ENCODE measurements at places on chromosomes 2 and 18. TPM values are rescaled to one million over a fixed set of nuclear protein-coding genes. Genes with fewer than 3 reads are reported as not detected.

The CHST9 gene
- total RNA-seq = 6.2 TPM

DNA sequence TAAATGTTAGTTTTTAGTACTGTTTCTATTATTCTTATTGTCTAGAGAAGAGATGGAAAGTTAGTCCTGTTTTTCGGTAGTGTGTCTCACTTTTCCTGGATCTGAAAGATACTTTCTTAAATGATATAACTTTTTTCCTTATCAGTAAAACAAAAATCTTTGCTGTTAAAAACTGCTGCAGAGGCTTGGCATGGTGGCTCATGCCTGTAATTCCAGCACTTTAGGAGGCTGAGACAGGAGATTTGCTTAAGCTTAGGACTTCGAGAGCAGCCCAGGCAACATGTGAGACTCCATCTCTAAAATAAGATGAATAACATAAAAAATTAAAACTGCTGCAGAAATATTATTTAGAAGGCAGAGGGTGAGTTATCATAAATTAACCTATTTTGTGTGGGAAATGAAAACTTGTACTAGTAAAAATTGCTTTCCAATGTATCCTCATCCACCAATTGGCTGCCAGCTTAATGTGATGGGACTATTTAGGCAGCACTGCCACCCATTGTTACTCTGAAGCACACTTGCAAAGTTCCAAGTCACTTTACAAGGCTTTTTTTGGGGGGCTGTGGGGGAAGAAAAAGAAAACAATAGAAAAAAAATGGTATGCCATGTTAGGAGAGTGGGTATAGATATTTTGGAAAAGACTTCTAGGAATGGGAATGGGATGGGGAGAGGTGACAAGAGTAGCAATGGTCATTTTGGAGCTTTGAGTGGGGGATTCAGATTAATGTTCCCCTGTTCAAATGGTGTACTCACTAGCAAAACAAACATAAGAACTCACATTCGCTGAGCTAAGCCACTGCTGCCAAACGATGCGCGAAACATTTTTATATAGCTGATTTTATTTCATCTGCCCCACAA, 62.7 kb downstream of the MEIS1 start:
- no peak for DNase-seq

GRCh38 chr18:45061359-45061758, 380.7 kb downstream of the SETBP1 start:
- no peak for DNase-seq

GRCh38 chr2:16643099-16643498, 22.5 kb downstream of the CYRIA start:
- no peak for DNase-seq

The PRKAG3 gene
- total RNA-seq = 19.7 TPM

The ARHGEF33 gene
- 4.0 TPM for total RNA-seq

- DNase-seq = no peak
These were observed 114.8 kb downstream of the SCG2 start for GRCh38 chr2:223487214-223487846.

DNA sequence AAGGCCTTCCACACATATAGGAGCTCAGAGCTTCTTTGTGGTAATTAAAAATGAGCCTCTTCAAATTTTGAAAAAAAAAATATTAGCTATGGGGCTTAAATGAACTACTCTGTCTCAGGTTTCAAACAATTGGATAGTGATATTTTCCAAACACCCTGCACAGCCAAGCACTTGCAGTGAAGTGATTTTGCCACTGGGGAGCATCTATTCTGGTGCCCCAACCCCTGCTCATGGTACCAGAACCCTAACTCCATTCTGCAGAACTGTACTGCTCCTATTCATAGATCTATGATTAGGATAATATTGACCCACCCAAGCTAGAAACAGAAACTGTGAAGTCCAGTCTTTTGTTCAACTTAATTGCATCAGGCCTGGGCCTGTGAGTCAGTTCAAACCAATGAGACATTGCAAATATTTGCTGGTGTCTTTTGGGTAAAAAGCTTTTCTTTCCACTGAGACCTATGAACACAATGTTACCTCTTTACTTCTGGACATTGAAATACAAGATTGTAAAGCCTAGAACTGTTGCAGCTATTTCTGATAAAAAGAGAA, 324.0 kb downstream of the GALNT13 start:
- DNase-seq = no peak

The ANKRD30B gene
- not detected for total RNA-seq

The ADCYAP1 gene
- 3.7 TPM for total RNA-seq

DNA sequence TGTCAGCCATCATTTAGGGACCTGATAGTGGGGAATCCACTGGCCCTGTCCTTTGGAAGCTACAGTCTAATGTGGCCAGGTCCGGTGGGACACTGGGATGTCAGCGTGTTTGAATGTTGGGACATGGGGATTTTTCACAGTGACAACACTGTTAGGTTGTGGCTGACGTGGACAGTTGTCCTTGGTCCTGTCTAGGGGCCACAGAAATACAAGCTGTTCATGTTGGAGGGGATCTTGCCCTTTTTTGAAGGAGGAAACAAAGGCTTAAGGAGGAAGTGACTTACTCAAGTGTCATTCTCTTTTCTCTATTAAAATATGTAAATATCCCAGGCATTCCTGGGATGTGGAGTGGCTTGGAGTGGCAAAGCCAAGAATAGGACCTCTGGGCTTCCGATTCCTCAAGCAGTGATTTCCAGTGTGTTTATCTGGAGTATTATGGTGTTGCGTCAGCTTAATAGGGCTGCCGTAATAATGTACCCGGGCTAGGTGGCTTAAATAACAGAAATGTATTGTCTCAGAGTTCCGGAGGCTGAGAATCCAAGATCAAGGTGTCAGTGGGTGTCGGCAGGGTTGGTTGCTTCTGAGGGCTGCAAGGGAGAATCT, 8.5 kb downstream of the ACOXL start:
- DNase-seq = no peak

GRCh38 chr2:169038338-169038757, 7.2 kb upstream of the ABCB11 start:
- no peak for DNase-seq

DNA sequence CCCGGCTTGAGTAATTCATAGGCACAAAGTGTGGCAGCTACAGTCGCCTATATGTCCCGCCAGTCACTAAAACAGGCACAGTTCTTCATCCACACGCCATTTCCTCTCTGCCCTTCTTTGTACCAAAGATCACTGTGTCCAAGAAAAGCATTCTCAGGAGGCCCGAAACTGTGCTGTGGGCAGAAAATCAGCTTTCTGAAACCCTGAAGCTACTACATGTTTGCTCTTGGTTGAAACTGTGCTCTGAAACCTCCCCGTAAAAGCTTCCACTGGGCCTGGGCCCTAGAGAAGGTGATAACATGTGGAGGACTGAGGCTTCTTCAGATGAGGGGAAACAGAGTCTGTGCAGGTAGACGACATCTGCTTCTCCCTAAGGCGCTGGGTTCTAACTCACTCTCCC, 75.6 kb upstream of the ID2 start:
- no peak for DNase-seq

- no peak for DNase-seq
These were observed 2.4 kb downstream of the CD207 start for GRCh38 chr2:70833246-70833645.

- no peak for DNase-seq
These were observed 8.6 kb upstream of the NCOA1 start for GRCh38 chr2:24482251-24482971.

DNA sequence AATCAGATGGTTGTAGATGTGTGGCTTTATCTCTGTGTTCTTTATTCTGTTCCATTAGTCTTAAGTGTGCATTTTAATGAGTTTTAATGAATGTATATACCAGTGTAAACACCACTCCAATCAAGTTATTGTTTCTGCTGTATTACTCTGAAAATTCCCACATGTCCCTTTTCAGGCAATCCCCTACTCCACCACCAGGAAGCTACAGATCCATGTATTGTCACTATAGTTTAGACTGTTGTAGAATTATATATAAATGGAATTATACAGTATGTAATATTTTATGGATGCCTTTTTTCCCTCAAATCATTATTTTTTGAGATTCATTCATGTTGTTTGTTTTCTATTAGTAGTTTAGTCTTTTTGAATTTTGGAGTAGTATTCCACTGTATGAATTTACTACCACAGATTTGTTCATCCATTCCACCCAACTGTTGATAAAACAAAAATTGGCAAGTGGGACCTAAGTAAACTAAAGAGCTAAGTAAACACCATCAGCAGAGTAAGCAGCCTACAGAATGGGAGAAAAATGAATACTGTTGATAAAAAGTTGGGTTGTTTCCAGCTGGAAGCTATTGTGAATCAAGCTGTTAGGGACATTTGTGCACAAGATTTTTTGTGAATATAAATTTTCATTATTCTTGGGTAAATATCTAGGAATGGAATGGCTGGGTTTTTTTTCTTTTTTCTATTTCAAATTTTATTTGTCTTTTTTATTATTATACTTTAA, 262.0 kb downstream of the CAMKMT start:
- DNase-seq = no peak

- DNase-seq = peak; percentile 65
These were observed 16.9 kb upstream of the SULT1C2 start for GRCh38 chr2:108271691-108272253.

DNA sequence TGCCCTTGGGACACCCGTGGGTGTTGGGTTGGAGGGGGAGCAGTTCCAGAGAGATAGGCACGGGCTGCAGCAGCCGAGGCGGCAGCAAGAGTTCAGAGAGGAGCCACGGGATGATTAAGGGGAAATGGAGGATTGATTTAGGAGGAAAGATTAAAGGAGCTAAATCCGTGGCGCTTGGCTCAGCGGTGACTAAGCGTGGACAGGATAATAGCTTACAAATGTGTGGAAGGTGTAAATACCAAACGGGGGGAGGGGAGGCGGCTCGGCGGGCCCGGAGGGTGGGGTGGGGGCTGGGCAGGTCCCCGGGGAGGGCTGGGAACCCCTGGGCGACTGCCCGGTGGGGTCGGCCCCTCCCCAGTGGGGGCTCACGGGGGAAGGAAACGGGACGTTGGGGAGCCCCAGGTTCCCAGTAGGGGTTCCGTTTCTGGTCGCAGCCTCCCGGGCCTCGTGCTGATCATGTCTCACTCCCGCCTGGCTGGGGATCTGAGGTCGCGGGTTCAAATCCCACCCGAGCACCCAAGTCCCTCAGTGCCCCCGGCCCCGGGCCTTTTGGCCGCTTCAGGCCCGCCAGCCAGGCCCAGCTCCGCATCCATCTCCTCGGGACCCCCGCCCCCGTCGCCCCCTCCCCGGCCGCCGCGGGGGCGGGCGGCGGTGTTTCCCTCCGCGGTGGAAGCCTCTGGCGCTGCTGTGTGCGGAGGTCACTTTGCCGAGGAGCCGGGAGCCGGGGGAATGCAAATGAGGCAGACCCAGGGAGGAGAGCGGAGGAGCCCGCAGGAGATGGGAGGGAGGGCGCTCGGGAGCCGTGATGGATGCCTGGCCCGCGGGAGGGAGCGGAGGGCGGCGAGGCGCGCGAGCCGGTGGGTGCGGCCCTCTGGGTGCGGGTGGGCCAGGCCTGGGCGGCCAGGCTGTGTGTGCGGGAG, 8.1 kb downstream of the ASIC4 start:
- no peak for DNase-seq

DNA sequence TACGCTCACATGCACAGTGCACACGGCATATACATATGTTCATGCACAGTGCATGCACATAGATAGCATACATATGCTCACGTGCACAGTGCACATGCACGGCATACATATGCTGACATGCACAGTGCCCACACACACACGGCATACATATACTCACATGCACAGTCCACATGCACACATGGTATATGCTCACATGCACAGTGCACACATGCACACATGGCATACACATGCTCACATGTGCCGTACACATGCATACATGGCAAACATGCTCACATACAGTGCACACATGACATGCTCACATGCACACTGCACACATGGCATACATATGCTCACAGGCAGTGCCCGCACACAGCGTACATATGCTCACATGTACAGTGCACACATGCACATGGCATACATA, 97.7 kb upstream of the CTDP1 start:
- DNase-seq = no peak

DNA sequence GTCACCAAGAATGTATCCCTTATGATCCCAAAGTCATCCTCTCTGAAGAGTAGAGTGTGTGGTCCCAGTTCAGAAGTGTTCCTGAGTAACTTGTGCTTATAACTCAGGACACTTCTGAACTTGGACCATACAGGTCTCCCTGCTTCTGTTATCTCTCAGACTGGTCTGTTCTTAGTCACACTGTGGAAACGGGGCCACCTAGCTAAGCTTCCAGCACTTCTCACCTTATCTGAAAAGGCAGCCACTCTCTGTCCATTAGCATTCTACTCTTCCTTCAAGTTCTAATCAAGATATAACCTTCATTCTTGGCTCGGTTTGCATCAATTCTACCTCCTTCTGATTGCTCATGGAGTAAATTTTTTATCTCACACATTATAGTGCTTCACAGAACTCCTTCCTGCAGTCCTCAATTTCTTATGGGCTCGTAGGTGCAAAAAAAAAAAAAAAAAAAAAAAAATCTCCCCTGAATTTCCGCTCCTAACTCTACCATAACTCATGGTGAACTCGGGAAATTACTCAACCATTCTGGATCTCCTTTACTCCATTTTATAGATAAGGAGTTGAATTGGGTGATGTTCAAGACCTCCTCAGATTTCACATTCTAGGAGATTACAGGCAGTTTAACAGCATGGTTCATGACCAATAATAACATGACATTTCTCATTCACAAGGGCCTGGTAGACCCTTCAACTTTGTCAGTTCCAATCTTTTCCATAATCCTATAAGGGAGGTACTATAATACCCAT, 108.4 kb downstream of the TACR1 start:
- DNase-seq = no peak

DNA sequence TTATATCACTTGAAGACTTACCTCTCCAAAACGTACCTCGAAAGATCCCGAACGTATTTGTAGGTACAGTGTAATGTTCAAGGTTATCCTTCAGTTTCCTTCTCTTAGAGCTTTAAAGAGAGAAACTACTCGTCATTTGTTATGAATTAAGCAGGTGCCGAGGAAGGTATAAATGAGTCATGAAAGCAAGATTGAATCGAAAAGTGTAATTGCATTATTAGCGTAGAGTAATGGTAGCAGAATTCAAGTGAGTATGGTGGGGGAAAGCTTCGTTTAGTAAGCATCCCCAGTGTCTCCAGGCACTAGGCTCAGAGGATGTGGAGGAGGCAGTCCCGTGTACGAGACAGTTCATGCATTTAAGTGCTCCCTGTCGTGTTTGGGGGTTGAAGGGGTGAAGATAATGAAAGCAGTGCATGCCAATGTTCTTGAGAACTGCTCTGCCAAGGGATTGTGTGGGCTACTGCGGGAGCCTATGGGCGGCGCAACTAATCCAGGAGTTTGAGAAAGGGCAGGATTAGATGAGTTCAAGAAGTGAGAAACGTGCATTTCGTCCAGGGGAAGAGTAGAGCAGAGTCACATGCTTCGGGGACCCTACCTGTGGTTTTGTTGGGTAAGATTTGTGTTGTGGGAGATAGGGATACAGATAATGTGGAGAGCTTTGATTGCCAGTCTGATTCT, 858 bp downstream of the POLR1B start:
- no peak for DNase-seq

- no peak for DNase-seq
These were observed 66.6 kb downstream of the ADNP2 start for GRCh38 chr18:80175451-80176204.
